RKO (cell line): ENCODE measurements at places on chromosomes 7 and 10.

- DNase-seq: no peak
These were observed 921.1 kb upstream of the GHITM start for GRCh38 chr10:83218205-83218604.

DNA sequence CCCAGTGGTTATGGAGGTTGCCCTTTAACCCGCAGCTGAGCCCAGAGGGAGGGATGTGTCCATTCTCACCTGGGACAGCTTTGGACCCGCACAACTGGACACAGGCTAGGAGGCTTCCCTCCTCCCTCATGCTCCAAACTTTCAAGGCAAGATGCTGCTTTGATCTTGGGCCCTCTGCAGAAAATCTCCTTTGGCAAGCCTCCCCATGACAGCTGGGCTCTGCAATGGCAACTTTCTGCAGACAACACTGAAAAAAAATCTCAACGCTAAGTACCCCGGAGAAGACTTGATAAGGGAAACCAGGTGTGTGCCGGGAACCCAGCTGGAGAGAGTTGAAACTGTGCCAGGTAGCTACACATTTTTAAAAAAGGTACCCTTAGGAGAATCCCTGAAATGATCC, 610.1 kb downstream of the LRMDA start:
- no peak for DNase-seq

DNA sequence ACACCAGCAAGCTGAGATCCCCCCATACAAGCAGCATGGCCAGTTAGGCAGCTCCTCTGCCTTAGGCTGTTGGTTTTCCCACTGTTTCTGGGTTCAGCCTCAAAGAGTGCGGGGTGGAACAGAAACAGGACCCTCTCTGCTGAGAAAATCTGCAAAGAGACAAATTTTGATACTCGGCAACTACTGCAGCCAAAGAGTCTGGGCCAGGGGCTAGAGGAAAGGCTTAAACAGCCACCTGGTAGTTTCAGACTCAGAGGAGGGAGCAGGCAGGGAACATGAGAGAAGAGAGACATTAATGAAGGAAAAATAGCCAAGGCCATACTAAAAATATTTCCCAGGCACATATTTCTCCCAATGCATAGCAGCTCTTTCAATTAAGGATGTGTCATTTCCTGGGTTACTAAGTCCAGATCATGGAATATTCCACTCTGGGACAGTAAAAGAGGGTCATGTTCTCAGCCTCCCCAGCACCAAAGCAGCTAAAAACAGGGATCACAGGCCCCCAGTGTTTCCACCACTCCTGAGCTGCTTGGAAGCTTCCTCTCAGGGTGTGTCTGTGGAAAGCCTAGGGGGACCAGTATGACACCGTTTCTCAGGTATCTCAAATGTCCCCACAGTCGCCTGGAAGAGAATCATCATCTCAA, 29.8 kb downstream of the PDLIM1 start:
- peak; percentile 54 for DNase-seq

GRCh38 chr7:78983483-78983882, 470.0 kb downstream of the MAGI2 start:
- DNase-seq: no peak

DNA sequence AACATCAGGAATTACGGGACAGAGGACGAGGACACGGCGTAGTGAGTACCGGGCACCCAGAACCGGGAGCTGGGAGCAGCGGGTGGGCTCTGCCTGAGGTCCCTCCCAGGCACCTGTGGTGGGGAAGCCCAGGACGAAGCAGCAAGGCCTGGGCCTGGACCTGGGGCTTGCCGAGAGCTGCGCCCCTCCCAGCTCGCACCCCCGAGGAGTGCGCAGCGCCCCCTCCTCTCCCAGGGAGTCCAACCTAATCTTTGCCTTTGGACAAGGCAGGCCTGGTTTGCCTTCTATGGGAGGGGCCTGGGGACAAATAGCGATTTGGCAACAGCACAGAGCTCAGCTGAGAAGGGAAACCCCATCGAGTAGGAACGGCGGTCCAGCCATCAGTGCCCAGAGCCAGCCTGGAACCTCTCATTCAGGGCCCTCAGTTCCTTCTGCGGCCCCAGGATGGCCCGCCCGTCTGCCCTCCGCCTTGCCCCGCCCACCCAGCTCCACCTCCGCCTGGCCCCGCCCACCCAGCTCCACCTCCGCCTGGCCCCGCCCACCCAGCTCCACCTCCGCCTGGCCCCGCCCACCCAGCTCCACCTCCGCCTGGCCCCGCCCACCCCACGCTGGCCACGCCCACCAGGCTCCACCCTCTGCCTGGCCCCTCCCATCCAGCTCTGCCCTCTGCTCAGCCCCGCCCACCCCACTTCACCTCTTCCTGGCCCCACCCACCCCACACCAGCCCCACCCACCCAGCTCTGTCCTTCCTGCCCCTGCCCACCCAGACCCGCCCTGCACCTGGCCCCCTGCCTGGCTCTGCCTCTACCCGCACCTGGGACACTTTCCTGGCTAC, 32.5 kb upstream of the KNDC1 start:
- DNase-seq: no peak

- no peak for DNase-seq
These were observed 601.3 kb downstream of the PARD3 start for GRCh38 chr10:34213805-34214197.

DNA sequence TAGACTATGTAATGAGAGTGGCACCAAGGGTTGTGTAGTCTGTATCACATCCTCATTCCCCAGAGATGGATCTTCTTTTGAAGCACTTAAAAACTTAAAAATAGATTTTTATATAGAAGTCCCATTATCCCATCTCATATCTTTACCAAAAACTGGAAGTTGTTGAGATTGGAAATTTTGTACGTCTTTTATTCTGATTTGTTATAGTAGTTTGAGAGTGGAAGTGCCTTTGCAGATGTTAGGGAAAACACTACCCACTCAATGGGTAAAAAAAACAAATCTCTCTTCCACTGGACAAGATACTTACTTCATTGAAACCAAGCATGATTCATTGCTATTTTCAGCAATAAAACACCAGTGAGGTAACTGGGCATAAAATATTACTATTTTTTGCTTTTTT, 184.4 kb downstream of the MACC1 start:
- DNase-seq: no peak

DNA sequence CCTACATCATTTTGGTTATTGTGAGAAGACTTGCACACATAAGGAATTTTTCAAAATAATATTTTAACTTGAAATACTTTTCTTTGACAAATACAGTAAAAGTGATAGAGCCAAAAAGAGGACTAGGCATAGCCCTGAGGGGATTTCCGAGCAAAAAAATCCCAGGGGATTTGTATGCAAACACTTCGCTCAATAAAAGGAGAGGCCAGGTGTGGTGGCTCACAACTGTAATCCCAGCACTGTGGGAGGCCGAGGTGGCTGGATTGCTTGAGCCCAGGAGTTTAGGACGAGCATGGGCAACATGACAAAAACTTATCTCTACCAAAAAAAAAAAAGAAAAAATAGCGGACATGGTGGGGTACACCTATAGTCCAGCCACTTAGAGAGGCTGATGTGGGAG, 193.0 kb downstream of the PCDH15 start:
- DNase-seq: no peak

DNA sequence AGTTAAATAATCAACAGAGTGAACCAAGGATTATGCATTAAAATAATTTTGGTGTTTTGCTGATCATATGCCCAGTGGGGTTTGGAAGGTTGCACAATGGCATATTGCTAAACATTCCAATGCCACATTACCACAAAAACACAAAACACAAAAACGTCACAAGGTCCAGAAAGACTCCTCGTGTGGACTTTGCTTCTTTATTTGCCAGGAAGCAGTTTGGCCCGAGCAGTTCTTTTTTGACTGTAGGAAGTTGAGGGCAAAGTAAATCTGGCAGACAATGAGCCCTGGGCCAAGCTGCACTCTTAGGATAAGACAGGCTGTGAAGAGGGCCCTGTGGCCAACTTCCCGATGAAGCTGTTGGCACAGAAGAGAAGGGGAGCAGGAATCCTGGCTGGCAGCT, 39.2 kb upstream of the SLC35B4 start:
- DNase-seq: no peak
